Activated CD8-positive, alpha-beta memory T cell treated with anti-CD3 and anti-CD28 coated beads for 1 hour (primary cell): ENCODE measurements at places on chromosomes 6 and 20.

DNA sequence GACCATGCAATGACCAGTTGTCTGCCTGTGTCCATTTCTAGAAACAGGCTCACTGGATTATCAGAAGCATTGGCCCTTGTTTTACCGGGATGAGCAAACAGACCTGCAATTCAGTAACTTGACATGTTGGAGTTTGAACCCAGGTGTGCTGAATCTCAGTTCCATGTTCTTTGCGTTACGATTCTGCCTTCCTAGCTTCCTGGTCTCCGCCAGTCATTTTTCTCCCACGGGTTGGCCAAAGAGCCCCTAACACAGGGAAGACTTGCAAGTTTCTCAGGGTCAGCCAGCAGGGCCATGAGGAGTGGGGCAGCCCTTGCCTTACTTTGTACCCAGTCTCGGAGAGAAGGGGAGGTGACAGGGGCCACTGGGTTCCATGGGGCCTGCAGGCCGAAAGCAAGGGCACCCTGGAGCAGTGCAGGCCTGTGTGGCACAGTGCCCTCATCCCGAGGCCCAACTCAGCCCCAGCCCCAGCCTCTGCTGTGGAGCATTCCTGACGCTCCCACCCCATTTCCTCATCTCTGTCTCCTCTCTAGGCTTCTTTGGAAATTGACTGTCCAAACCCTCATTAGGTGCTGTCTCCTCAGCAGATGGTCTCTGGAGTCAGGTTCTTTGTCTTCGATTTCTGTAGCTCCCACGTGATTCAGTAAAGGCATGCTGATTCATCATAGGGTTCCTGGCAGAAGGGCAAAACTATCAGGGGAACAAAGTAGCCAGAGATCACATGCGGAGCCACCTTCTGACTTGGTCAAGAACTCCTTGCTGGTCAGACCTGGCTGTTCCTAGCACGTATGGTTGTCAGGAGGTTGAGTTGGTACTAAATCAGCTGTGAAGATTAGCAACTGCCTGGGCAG is 23.6 kb downstream of the CDS2 start:
- DNase-seq: no peak

GRCh38 chr6:2194643-2195042 is 50.8 kb downstream of the GMDS start:
- no peak for DNase-seq

- no peak for DNase-seq
Observed at GRCh38 chr6:137873273-137873762, 6.3 kb downstream of the TNFAIP3 start.

DNA sequence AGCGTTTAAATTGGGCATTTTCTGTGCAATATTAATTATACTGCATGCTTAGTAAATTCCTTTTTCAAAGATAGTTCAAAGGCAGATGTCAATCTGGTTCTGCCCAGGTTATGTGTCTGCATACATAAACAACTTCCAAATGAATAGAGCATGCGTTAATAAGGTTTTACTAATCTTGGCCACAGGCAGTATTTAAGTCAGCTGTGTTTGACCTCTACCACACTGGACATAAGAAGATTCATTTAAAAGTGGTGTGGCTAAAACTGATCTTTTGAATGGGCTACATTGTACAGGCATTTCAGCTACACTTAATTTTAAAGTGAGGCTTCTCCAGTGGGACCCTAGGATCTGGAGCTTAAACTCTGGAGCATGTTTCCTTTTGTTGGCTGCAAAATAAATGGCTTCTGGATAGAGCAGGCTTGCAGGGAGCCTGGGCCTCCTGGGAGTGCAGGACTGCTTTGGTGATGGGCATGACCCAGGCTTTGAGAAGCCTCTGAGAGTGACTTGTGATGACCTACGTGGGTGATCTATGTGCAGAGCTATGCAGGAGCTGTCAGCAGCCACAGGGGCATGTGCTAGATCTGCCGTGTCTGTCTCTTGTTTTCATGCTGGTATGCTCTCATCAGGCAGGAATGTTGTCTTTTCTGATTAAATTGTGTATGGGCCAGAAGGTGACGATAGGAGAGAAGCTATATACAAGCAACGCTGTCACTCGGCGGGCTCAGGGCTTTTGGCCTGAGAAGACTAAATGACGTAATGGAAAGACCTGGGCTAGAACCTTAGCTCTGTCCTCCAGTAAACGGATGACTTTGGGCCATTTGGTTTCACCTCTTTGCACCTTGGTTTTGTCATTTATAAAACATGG is 331.2 kb downstream of the QKI start:
- DNase-seq: no peak

DNA sequence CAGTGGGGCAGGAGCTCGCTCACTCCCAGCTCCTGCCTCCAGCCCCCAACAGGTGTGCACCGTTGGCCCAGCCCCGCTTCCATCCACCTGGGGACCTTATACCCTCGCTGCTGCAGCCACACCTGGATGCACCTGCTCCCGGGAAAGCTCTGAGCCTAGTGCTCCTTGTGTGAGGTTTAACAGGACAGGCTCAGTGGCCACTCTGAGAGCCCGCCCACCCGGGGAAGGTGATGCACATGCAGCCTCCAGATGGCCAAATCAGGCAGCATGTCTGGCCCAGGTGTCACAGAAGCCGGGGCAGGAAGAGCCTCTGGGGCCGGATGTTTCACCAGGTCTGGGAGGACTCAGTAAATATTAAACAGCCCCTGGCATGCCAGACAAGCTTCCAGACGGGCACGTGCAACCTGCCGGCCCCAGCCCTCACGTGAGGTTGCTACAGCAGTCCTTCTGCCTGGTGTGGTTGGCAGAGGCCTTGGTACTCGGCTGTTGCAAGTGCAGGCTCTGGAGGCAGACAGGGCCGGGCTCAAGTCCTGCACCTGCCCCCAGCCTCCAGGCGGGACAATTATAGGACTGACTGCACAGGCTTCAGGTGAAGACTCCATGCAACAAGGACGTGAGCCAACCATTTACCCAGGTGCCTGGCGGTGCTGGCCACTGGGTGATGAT is 66.9 kb downstream of the RIPOR3 start:
- no peak for DNase-seq
